Mucosa of descending colon (tissue), 3 donors: ENCODE measurements at places on chromosomes 7 and 10.
A peak's percentile ranks its signal among the peaks of the same experiment; 100 is the strongest.

GRCh38 chr10:51214207-51215196 is 140.2 kb downstream of the PRKG1 start:
- DNase-seq, result no peak

GRCh38 chr7:117531595-117532244 is 51.9 kb downstream of the CFTR start:
- DNase-seq, result no peak

DNA sequence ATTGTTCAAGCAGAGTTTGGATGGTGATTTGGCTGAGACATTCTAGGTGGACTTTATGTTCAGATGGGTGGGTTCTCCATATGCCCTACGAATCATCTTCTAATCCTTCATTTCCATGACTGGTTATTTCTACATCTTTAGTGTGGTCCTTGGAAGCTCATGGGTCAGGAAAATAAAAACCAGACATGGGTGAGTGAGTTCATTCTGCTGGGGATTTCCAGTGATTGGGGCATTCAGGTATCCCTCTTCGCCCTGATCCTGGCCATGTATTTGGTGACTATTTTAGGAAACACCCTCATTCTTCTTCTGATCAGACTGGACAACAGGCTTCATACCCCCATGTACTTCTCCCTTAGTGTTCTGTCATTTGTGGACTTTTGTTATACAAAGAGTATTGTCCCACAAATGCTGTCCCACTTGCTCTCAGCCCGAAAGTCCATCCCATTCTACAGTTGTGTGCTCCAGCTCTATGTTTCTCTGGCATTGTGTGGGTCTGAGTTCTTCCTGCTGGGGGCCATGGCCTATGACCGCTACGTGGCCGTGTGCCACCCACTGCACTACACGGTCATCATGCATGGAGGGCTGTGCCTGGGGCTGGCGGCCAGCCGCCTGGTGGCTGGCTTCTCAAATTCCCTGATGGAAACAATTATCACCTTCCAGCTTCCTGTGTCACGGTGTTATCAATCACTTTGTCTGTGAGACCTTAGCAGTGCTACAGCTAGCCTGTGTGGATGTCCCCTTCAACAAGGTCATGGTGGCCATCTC is 19.2 kb upstream of the OR6B1 start:
- DNase-seq, result no peak

- peak; percentile 61 for DNase-seq
Observed at GRCh38 chr7:37342688-37343471, 105.8 kb downstream of the ELMO1 start.

DNA sequence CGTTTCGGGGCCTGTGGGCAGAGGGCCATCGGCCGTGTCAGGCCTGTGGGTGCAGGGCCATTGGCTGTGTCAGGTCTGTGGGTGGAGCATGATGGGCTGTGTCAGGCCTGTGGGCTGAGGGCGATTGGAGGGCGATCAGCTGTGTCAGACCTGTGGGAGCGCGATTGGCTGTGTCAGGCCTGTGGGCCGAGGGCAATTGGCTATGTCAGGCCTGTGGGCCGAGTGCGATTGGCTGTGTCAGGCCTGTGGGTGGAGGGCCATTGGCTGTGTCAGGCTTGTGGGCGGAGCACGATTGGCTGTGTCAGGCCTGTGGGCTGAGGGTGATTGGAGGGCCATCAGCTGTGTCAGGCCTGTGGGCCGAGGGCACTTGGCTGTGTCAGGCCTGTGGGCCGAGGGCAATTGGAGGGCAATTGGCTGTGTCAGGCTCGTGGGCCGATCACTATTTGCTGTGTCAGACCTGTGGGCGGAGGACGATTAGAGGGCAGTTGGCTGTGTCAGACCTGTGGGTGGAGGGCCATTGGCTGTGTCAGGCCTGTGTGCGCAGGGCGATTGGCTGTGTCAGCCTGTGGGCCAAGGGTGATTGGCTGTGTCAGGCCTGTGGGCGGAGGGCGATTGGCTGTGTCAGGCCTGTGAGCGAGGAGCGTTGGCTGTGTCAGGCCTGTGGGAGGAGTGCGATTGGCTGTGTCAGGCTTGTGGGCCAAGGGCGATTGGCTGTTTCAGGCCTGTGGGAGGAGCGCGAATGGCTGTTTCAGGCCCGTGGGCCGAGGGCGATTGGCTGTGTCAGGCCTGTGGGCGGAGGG is 54.1 kb downstream of the DYNC2I1 start:
- no peak for DNase-seq

GRCh38 chr10:63115732-63116383 is 17.3 kb upstream of the NRBF2 start:
- DNase-seq, result no peak

- DNase-seq, result no peak
Observed at GRCh38 chr10:17712717-17713471, 39.1 kb upstream of the TMEM236 start.

- DNase-seq, result no peak
Observed at GRCh38 chr7:141534757-141535737, 16.2 kb upstream of the AGK start.

- DNase-seq, result peak; percentile 98
Observed at GRCh38 chr7:98251601-98252424, at the start of gene TECPR1. TSS of gene TECPR1 (minus strand) at chr7:98252232. CDS start at chr7:98246146, 6,086 bp downstream.

DNA sequence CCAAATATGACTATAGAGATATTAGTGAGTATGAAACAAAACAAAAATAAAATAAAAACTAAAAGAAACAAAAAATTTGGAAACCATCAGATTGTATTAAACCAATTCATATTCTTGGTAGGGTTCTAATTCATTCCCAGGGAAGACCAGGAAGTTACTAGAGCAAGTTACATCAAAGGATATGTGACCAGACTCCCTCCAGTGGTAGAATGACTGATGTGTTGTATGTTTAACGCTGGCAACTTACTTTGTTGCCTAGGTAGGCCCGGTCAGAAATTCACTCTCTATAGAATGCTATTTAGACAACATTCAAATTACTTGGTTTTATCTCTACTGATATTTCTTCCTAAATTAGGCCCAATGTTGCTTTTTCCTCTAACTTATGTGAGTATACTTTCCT is 5.2 kb downstream of the PHYHIPL start:
- no peak for DNase-seq

- no peak for DNase-seq
Observed at GRCh38 chr7:43111630-43112458, 603 bp upstream of the HECW1 start.

DNA sequence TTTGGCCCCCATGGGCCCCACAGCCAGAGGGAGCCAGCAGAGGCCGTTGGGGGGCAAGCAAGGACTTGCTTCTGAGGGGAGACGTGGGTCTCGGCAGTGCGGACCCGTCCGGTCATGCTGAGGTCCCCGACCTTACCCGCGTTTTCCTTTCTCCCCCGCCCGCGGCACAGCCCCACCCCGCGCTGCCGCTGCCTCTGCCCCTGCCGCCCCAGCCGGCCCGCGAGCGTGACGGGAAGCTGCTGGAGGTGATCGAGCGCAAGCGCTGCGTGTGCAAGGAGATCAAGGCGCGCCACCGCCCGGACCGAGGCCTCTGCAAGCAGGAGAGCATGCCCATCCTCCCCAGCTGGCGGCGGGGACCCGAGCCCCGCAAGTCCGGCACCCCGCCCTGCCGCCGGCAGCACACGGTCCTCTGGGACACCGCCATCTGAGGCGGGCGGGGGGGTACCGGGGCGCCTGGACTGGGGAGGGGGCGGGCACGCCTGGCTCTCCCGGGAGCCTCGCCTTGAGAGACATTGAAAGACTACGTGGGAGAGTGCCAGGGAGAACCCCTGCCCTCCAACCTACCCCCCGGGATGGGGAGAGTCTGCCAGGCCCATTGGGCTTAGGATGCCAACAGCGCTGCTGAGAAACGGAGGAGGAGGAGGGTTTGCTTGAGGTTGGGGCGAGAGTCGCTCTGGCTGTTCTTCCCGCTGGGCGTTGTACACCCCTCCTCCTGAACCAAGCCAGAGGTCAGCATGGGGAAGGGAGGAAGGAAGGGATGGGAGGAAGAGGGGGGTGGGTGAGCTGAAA is 9.9 kb downstream of the NYAP1 start:
- DNase-seq, result peak; percentile 71

GRCh38 chr7:88106434-88106833 is 113.4 kb downstream of the SRI start:
- DNase-seq, result no peak

DNA sequence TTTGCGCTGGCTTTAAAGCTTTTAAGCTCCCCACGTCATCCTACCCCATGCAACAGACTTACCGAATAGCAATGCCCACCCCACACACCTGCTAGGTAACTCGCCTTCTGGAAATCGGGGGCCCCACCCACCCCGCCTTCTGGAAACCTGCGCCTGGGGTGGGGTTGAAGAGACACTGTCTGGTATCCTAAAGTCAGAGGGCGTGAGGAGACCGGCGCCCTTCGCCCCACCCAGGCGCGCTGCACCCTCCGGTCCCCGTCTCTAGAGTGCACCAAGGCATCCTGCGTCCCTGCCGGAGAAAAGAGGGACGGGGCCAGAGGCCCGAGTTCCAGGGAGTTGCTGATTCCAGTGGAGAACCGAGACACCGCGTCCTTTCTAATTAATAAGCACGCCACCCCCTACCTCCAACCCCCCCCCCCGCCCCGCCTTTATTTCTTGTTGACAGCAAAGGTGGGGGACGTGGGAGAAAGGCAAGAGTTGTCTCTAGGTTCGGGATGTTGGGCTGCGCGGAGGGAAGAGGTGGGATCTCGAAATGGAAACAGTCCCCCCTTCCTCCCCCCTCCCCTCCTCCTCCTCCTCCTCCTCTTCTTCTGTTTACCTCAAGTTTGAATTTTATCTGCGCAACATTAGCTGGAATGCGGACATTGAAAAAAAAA is 220.9 kb upstream of the MKLN1 start:
- peak; percentile 77 for DNase-seq

DNA sequence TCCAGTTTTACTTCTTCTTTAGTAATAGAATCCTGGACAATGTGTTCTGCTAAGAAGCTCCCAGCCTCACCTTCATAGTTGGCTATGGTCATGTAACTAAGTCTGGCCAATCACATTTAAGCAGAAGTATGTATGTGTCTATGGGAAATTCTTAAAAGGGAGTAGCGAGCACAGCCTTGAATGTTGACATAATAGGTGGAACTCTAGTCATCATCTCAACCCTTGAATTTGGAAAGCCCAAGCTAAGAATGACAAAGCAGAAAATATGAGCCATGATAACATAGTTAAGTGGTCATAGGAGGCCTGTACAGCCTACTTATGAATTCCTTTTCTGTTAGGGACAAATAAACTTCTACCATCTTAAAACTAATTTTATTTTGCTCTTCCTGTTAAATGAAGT is 134.1 kb downstream of the MAGI2 start:
- no peak for DNase-seq

- DNase-seq, result no peak
Observed at GRCh38 chr10:86284355-86285105, 82.1 kb downstream of the GRID1 start.

DNA sequence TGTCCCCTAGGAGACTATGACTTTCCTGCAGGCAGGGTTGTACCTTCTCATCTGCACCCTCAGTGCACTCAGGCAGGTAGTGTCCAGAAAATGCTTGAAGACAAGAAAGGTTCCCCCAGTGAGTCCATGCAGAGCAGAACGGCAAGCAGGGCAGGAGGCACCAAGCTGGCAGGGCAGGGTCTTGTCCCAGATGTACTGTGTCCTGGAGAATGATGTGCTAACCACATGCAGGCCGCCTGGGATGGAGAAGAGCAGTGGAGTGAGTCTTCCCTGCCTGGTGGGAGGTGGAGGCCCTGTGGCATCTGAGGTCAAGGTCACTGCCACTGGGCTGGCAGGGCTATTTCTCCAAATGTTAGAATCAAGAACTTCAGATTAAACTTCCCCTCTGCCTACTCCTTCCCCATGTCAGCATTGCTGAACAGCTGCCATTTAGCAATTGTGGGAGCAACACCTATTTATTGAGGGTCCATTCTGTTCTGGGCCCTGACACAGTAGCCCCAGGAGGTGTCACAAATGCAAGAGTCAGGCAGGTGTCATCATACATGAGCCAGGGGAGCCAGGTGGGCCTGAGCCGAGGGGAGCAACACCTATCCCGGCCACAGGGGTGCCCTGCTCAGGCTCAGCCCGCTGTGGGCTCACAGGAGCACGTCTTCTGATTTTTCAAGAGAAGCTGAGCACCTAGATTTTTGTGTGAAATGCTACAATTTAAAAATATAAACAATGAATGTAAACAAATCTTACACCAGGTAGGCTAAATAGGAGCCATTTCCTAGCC is 34.1 kb downstream of the PTPRE start:
- DNase-seq, result no peak
